ENCODE measurements at places on chromosomes 4 and X. TPM values are rescaled to one million over a fixed set of nuclear protein-coding genes. Genes with fewer than 3 reads are reported as not detected.

The GPR34 gene
- polyA plus RNA-seq, result 36.2 TPM

The NAT8L gene
- polyA plus RNA-seq, result 0.05 TPM

The CAPN6 gene
- polyA plus RNA-seq, result 0.10 TPM

The ZBTB49 gene
- 4.8 TPM for polyA plus RNA-seq

The CXCL5 gene
- polyA plus RNA-seq, result not detected

The KCNIP4 gene
- polyA plus RNA-seq, result not detected

The GLUD2 gene
- polyA plus RNA-seq, result 0.38 TPM

The PAGE4 gene
- not detected for polyA plus RNA-seq

The SERTM2 gene
- not detected for polyA plus RNA-seq

The FGB gene
- not detected for polyA plus RNA-seq

The CLGN gene
- polyA plus RNA-seq, result not detected

The BTC gene
- polyA plus RNA-seq, result 6.0 TPM

The ARMCX2 gene
- polyA plus RNA-seq, result 42.5 TPM

The C4orf51 gene
- polyA plus RNA-seq, result not detected

The GAGE12J gene
- polyA plus RNA-seq, result not detected

- no peaks in the 10 kb centered on the region for H3K4me1 ChIP-seq
- no peak overlapping the region for H3K4me3 ChIP-seq
Measured at GRCh38 chr4:166501941-166502382, 628.9 kb downstream of the TLL1 start.

DNA sequence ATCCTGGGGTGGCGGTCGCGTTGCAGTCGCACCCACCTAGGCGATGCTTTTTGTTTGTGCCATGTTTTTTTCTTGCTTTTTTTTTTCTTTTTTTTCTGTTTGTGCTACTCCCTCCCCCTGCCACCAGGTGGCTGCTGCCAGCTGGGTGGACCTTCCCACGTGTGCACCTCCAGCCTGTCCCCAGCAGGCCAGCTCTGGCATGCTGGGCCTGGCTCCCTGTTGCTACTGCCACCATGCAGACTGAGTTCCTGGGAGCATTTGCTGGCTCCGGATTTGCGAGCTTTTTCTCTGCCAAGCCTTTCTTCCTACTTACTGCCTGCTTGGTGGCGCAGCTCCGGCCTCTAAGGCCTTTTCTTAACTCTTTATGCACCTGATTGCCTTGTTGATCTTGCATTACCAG lies 161.2 kb upstream of the WDFY3 start:
- DNase-seq, result no peak

- no peak for DNase-seq
- H3K27me3 ChIP-seq, result no peaks in the 10 kb centered on the region
- H3K36me3 ChIP-seq, result no peaks in the 10 kb centered on the region
- H3K27ac ChIP-seq, result no peak overlapping the region
Measured at GRCh38 chrX:53357799-53358530, 64.5 kb downstream of the SMC1A start.

DNA sequence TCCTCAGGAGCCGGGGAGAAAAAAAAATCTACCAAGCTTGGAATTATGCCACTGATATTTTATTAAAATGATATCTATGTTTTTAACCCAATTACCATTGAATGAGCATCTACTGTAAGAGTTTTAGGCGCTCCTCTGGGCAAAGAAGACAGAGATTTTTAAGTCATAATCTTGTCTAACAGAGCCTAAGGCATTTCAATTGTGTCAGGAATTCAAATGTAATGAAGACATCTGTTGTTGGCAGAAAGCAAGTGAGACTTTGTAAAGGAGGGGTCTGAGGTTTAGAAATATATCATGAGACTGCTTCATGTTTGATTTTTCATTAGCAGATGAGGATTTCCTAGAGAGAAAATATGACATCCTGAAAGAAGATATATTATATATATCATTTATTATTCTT lies 1158.1 kb downstream of the FSTL5 start:
- H3K4me1 ChIP-seq, result no peaks in the 10 kb centered on the region
- H3K36me3 ChIP-seq, result no peaks in the 10 kb centered on the region
- H3K4me3 ChIP-seq, result no peak overlapping the region
- H3K27me3 ChIP-seq, result no peaks in the 10 kb centered on the region
- H3K27ac ChIP-seq, result no peak overlapping the region
- DNase-seq, result no peak

GRCh38 chrX:100440006-100440405 lies 29.9 kb upstream of the PCDH19 start:
- H3K27me3 ChIP-seq, result no peaks in the 10 kb centered on the region

DNA sequence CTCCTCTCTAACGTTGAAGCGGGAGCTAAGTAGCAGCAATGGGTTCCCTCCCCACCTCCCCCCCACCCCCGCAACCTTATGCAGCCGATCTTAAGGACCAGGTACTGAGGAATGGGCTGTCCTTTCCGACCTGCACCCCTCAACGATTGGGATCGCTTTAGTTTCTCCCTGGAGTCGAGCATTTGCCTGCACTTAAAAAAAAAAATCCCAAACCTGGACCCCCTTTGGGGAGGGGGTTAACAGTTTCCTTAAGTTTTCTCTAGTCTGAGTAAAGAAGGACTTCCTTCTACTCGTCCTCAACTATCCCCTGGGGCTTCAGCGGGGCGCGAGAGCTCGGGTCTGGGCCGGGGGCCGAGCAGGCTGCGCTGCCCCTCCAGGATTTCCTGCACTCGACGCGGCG lies 25.7 kb upstream of the BCORL1 start:
- H3K4me3 ChIP-seq, result peak overlapping the region; percentile 18
- H3K27me3 ChIP-seq, result no peaks in the 10 kb centered on the region
- DNase-seq, result no peak

GRCh38 chrX:148156986-148157385 lies 175.8 kb downstream of the FMR1NB start:
- H3K4me1 ChIP-seq, result no peaks in the 10 kb centered on the region
- H3K36me3 ChIP-seq, result no peaks in the 10 kb centered on the region
- H3K27me3 ChIP-seq, result no peaks in the 10 kb centered on the region
- DNase-seq, result no peak

DNA sequence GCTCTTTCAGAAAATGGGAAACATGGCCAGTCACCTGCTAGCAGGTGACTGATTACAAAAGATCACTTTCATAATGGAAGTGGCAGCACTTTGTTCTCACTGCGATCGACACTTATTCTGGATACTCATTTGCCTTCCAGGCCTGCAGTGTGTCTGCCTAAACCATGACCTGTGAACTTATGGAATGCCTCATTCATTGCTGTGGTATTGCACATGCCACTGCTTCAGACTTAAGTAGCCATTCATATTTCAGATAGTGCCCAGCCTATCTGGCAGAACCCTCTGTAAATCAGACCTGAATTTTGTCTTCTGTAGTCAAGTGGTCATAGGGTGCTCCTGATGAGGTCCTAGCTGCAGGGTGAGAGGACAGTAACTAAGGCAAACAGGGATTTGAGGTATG lies 23.3 kb upstream of the MGST2 start:
- no peaks in the 10 kb centered on the region for H3K27me3 ChIP-seq
- no peaks in the 10 kb centered on the region for H3K36me3 ChIP-seq
- H3K27ac ChIP-seq, result no peak overlapping the region
- DNase-seq, result no peak

GRCh38 chr4:145679520-145679919 lies 426 bp upstream of the C4orf51 start:
- DNase-seq, result no peak
- peak overlapping the region; percentile 76 for H3K27ac ChIP-seq
- H3K4me3 ChIP-seq, result no peak overlapping the region
- H3K27me3 ChIP-seq, result no peaks in the 10 kb centered on the region

DNA sequence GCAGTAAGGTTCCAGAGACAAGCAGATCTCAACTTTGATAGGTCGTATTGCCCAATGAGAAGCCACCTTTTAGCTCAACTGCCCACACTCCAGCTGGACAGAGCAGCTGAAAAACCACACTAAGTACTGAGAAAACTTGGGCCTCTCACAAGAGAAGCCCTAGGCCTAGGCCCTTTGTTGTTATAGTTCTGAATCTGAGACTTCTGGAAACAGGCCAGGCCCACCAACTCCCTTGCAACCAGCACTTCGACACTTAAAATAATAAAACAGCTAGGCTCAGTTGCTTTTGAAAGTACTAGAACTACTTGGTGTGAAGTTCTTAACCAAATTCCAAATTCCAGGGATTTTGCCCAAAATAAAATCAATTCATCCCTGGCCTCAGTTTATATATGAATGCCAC lies 13.5 kb upstream of the RTL5 start:
- DNase-seq, result no peak
- H3K36me3 ChIP-seq, result no peaks in the 10 kb centered on the region
- no peaks in the 10 kb centered on the region for H3K4me1 ChIP-seq
- H3K27ac ChIP-seq, result no peak overlapping the region
- H3K4me3 ChIP-seq, result no peak overlapping the region

GRCh38 chr4:163330916-163331628 lies 1.3 kb downstream of the NPY1R start:
- peaks cover 2% of the 10 kb centered on the region for H3K4me1 ChIP-seq
- H3K27me3 ChIP-seq, result no peaks in the 10 kb centered on the region
- no peak overlapping the region for H3K27ac ChIP-seq

GRCh38 chr4:122621016-122621507 lies at the start of gene IL21:
TSS of gene IL21 (minus strand) at chr4:122621066. CDS start at chr4:122621011, 55 bp downstream.
- no peaks in the 10 kb centered on the region for H3K36me3 ChIP-seq
- peaks cover 3% of the 10 kb centered on the region for H3K4me1 ChIP-seq
- H3K27ac ChIP-seq, result no peak within 1 kb of the TSS
- no peak for DNase-seq
- H3K4me3 ChIP-seq, result no peak within 1 kb of the TSS

DNA sequence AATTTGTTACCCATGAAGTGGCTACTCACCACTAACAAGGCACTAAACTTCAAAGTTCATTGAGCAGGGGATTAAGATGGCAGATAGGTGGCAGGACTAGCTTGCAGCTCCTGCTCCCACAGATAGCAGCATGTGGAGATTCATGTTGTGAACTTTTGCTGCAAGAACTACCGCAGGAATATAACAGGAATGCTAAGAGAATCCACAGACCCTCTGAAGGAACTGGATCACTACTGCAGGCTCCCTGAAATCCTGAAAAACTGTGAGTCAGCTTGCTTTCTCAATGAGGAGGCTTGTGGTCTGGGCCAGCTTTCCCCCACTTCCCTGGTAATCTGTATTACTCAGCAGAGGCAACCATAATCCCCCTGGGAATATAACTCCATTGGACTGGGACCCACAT lies 118.5 kb upstream of the VCX2 start:
- H3K27ac ChIP-seq, result no peak overlapping the region
- H3K27me3 ChIP-seq, result no peaks in the 10 kb centered on the region
- H3K36me3 ChIP-seq, result no peaks in the 10 kb centered on the region
- no peak for DNase-seq
- no peaks in the 10 kb centered on the region for H3K4me1 ChIP-seq

DNA sequence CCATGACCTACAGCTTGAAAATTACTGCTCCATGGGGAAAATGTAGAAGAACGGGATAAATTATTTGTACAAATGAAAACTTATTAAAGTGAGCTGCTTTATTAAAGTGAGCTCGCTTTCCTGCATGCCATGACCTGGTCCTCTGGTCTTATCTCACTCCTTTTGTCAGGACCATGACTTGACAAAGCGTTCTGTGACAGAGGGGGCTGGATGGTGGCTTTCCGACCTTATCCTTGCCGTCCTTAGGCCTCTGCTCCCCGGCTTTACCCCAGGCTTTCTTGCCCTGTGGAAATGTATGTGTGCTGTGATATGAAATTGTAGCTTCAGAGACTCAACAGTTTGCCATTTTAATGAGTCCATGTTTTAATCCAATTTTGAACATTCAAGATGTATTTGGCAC lies 44.0 kb upstream of the FBXW7 start:
- H3K27me3 ChIP-seq, result no peaks in the 10 kb centered on the region
- H3K36me3 ChIP-seq, result no peaks in the 10 kb centered on the region
- no peak overlapping the region for H3K4me3 ChIP-seq
- DNase-seq, result no peak
- no peak overlapping the region for H3K27ac ChIP-seq

- no peaks in the 10 kb centered on the region for H3K27me3 ChIP-seq
- H3K36me3 ChIP-seq, result no peaks in the 10 kb centered on the region
- H3K4me3 ChIP-seq, result no peak overlapping the region
- no peaks in the 10 kb centered on the region for H3K4me1 ChIP-seq
- no peak for DNase-seq
Measured at GRCh38 chrX:123833387-123833786, 26.5 kb upstream of the XIAP start.

GRCh38 chr4:85543832-85544231 lies 68.9 kb downstream of the ARHGAP24 start:
- H3K4me1 ChIP-seq, result no peaks in the 10 kb centered on the region
- DNase-seq, result no peak
- H3K27ac ChIP-seq, result no peak overlapping the region
- no peaks in the 10 kb centered on the region for H3K36me3 ChIP-seq
- no peaks in the 10 kb centered on the region for H3K27me3 ChIP-seq

DNA sequence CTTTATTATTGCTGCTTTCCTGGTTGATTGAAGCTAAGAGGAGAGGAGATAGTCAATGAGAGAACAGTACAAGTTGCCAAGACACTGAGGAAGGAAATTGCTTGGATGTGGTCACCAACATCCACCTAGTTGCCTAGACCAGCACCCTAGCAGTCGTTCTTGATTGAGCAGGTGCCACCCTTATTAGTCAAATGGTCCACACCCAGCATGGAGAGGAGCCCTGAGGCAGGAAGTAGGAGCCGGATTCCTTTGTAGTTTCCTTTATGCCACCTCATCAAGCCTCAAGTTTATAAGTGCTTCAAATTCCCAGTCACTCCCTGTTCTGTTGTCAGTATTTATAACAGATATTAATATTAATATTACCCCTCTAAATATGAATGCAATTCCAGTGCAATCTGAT lies 19.1 kb downstream of the PAGE2 start:
- no peak for DNase-seq
- H3K4me3 ChIP-seq, result no peak overlapping the region
- no peaks in the 10 kb centered on the region for H3K27me3 ChIP-seq
- H3K36me3 ChIP-seq, result no peaks in the 10 kb centered on the region

DNA sequence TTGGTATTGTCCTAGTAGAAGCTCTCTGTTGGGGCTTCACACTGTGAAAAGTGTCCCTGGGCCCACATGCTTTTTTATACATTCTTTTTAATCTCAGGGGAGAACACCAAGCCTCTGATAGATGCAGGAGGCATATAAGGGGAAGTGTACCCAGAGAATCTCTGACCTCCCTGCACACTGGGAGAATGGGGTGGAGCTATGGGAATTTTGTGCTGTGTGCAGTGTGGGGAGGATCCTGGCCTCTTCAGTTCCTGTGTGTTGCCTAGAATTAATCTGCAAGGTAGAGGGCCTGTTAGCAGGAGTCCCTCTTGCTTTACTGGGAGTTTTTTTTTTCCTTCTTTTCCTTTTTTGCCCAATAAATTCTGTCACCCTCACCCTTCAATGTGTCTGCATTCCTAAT lies 49.2 kb upstream of the SPIN4 start:
- DNase-seq, result no peak
- no peak overlapping the region for H3K27ac ChIP-seq
- H3K4me3 ChIP-seq, result no peak overlapping the region
- H3K4me1 ChIP-seq, result no peaks in the 10 kb centered on the region
- H3K36me3 ChIP-seq, result no peaks in the 10 kb centered on the region

DNA sequence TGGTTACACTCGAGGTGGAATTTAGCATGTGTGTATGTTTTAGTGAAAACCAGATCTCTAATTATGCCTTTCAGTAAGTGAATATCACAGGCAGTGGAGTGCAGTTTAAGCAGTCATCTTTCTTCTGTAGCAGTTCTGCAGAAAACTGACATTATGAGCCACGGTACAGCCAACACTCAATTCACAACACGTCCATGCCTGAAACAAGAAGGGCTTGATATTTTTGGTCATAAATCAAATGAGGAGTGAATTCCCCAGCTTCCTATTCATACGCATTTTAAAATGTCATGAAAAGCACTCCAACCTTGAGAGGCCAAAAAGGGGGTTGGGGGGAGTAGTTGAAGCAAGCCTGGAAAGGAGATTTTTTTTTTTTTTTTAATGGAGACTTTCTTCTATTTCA lies 316.7 kb downstream of the ARHGAP10 start:
- H3K4me3 ChIP-seq, result no peak overlapping the region
- H3K4me1 ChIP-seq, result no peaks in the 10 kb centered on the region
- H3K27me3 ChIP-seq, result no peaks in the 10 kb centered on the region
- peaks cover 8% of the 10 kb centered on the region for H3K36me3 ChIP-seq

Data from aorta (tissue), 5 donors.